A549 treated with GW870086 at 1 μM for 4 hours (cell line): ENCODE measurements at places on chromosomes 7 and 10. TPM values are rescaled to one million over a fixed set of nuclear protein-coding genes. Genes with fewer than 3 reads are reported as not detected.

The GPR85 gene
- not detected in 5 replicates for total RNA-seq

The PPP1R17 gene
- total RNA-seq: not detected in 5 replicates

The ANKRD22 gene
- total RNA-seq: 0.41 to 0.87 TPM (median 0.58 TPM) in 5 replicates

The FZD8 gene
- 4.2 to 5.5 TPM (median 5.1 TPM) in 5 replicates for total RNA-seq

The UTF1 gene
- total RNA-seq: 0.12 TPM in 1 of 5 replicates, not detected in the others

The LIPF gene
- total RNA-seq: not detected in 5 replicates

The CFTR gene
- total RNA-seq: not detected in 5 replicates

The CDNF gene
- 0.95 to 1.6 TPM (median 1.3 TPM) in 5 replicates for total RNA-seq

The BBS9 gene
- total RNA-seq: 3.0 to 3.7 TPM (median 3.5 TPM) in 5 replicates

The GBF1 gene
- total RNA-seq: 21.8 to 25.4 TPM (median 23.2 TPM) in 5 replicates

The RELN gene
- 0.01 to 0.21 TPM (median 0.02 TPM) in 3 of 5 replicates, not detected in the others for total RNA-seq

The ADIRF gene
- total RNA-seq: not detected in 5 replicates

The CDK14 gene
- 0.09 to 0.23 TPM (median 0.19 TPM) in 5 replicates for total RNA-seq

The MOGAT3 gene
- not detected in 5 replicates for total RNA-seq

The MALRD1 gene
- total RNA-seq: not detected in 5 replicates

The DDC gene
- total RNA-seq: 0.63 to 2.3 TPM (median 1.1 TPM) in 5 replicates
